ENCODE measurements at places on chromosomes 4 and X.
A peak's percentile ranks its signal among the peaks of the same experiment; 100 is the strongest.

DNA sequence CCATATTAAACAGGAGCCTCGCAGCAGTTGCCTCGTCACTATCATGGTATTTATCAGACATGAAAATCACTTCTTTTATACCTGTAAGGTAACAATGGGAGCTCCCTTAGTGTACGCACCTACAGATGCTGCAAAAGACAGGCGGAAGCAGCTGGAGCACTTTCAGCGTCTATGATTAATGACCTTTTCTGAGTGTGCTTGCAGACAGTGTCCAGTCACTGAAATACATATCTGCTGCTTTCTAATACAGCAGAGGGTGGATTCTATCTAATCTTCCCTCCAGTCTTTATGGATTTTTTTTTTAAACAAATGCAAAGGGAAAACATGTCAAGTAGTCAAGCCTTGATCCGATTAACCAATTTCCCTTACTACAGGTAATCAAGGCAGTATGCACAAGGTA, 24.1 kb downstream of the DCTD start:
- DNase-seq, result no peak

GRCh38 chr4:10115797-10116568, 616 bp downstream of the WDR1 start:
- peak; percentile 63 for DNase-seq

DNA sequence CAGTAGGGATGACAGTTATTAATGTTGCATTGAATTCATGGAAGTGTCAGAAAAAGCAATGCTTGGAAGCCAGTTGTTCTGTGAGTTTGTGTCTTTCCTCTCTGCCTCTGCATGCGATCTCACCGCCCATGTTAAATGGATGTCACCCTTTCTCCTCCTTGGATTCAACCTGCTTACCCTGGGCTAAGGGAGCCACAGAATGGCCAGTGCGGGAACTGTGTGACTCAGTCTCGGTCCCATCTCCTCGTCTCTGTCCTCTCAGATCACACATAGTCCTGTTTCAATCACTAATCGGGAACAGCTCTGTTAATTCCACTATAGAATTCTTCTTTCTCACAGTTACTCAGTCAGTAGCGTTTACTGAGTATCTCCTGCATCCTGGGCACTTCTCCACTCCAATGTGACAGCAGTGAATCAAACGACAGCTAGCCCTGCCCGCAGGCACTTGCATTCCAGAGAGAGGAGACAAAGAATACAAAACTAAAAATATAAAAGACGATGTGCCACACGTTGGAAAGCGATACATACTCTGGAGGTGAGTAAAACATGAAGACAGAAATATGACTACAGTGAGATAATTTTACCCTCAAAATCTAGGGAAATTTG, 53.6 kb upstream of the TLR3 start:
- DNase-seq, result no peak

DNA sequence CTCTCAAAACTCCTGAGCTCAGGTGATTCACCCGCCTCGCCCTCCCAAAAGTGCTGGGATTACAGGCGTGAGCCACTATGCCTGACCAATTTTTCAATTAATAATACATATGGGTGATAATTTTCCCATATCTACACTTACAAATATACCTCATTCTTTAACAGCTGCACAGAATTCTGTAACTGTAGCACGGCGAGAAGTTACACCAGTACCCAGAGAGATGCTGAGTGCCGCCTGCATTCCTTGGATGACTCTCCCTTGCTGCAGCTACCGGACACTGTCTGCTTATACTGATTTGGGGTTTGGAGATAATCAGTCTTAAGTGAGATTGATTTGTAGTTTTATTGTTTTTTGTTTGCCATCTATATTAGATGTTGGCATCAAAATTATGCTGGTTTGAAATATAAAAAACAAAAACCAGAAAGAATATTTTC, 5.8 kb downstream of the TIFA start:
- DNase-seq, result no peak

GRCh38 chr4:145951931-145952330, 13.3 kb upstream of the ZNF827 start:
- no peak for DNase-seq

Measured in stimulated activated CD4-positive, alpha-beta T cell treated with anti-CD3 and anti-CD28 coated beads, Interleukin-15, amount 100 ng/mL, for 48 hours (primary cell).